ENCODE measurements at places on chromosomes 16 and 17.

DNA sequence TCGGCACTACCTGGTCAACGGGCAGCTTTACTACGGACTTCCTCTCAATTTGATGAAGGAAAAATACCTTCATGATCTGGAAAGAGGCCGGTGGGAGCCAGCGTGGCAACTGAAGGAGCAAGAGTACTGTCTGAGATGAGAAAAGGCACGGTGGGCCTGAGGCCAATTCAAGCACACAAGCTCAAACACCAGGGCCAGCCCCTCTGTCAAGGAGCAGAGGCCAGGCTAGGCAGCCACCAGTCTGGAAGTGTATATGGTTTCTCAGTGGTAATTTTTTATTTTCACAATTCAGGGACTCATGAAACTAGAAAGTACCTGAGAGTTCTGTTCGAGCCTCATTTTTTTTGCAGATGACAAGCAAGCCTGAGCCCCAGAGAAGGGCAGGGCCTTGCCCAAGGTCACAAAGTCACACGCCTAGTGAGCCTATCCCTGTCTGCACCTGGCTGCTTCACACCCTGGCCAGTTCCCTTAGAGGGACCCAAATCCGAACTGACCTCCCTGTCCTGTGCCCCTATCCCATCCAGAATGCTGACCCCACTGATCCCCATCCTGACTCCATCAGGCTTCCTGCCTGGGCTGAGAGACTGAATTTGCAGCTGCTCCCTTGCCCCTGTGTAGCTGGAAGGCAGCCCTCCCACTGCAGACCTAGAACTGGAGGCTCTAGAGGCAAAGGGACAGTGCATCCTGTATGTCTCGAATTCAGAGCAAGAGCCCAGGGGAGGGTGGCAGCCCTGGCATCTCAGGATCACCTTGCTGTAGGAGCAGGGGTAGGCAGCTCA is 4.8 kb upstream of the TBX2 start:
- no peak for DNase-seq

- DNase-seq = no peak
Observed at GRCh38 chr16:2157480-2158261, 2.1 kb downstream of the TRAF7 start.

DNA sequence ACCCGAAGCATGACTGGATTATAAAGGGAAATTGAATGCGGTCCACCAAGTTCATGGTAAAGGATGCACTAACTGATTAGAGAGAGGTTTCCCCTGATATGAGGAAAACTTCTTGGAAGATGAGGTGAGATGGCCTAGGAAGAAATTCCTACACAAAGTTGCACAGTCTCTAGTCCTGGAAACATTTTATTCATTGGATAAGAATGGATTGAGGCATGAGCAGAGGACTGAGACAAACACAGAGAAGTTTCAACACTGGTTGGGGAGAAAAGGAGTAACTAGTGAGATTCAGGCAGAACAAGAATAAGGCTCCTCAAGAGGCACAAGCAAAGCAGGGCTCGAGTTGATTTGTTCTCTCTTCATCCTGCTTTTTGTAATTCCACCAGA is 2.0 kb upstream of the CCL2 start:
- DNase-seq = no peak

DNA sequence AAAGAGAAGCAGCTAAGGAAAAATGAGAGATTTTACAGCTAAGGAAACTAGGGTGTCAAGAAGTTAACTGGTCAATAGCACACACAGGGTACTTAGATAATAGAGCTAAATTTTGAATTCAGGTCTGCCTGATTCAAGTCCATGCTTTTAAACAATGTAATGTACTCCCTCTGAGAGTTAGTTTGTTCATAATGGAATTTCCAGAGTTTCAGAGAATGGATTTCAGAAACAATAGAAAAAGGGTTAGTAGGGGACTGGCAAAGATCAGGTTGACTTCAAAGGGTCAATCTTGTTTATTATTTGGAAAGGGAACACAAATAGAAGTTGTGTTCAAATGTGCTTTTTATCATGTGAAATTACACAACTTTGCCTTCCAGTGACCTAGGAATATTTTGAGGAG is 17.9 kb downstream of the NSRP1 start:
- DNase-seq = no peak

DNA sequence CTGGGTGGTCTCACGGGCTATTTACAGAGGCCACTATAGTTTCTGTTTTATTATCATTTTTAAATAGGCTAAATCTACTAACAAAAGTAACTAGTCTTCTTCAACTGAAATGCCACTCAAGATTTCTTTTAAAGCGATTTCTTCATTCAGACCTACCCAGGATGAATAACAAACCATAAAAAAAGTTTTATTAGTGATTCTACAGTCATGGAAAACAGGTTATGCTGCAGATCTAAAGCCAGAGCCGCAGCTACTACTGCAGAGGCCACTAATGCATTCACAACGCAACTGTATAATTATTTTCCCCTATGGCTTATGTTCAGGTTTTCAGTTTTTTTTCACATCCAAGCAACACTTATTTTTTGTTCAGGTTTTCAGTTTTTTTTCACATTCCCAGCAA is 136.2 kb upstream of the AXIN2 start:
- DNase-seq = no peak

DNA sequence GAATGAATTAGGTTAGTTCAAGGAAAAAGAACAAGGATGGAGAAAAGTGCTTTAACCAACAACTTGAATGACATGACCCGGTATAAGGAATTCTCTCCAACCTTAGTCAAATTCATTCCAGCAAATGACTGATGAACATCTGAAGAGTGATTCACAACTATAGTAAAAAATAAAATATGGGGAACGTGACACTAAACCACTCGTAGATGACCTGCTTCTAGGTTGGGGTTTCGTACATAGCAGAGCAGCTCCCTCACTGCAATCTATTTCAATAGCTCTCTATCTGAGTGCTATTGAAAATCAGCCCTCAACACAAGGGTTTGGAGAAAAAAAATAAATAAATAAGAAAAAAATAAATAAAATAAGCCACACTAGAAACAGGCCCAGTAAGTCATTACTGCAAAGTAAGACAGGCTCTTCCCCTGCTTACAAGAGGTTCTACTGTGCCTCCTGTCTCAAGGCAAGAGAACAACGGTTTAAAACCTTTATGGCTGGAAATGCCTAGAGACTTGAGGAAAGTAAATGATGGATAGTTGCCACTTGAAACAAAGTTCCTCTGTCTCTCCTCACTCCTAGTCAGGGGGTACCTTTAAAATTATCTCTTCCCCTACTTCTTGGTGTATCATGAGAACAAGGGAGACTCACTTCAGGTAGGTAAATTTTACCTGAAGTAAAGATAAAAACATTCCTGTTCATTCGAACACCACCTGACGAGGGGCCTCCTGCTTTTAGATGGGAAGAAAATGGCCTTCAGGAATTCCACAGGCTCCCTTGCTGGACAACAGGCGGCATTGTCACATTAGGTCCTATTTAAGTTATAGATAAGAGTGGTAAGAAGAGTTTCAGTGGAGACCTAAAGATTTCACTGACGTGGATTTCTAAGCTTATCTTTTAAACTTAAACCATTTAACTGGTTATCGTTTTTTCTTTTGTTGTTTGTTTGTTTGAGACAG is 20.5 kb downstream of the COG7 start:
- no peak for DNase-seq

GRCh38 chr17:57677858-57678257 is 67.2 kb downstream of the CCDC182 start:
- DNase-seq = no peak

- DNase-seq = no peak
Observed at GRCh38 chr17:32755045-32755805, 121.7 kb downstream of the MYO1D start.

GRCh38 chr16:54118846-54119245 is 167.7 kb downstream of the IRX3 start:
- no peak for DNase-seq

- DNase-seq = no peak
Observed at GRCh38 chr17:55634702-55635101, 88.0 kb downstream of the TMEM100 start.

All from mucosa of gallbladder (tissue), 1 donor.